C1 segment of cervical spinal cord (tissue), 14 donors: ENCODE measurements at places on chromosomes 3 and 15.
A peak's percentile ranks its signal among the peaks of the same experiment; 100 is the strongest.

GRCh38 chr15:78110096-78110495, 17.7 kb downstream of the SH2D7 start:
- DNase-seq, result no peak

DNA sequence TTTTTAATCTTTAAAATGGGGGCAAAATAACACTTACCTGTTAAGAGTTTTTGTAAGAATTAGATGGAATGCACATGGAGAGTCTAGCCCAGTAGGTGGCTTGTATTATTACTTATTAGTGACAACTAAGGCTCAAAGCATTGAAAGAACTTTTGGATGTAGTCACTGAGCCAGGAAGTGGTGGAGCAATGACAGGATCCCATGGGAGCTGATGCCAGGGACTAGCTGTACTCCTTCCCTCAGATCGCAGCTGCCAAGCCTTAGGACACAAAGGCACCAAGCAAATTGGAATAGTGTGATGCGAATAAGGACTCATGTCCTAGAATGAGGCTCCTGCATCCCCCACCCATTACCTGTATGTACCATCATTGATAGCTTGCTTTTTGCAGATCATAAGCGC, 370.4 kb upstream of the RGMA start:
- DNase-seq, result peak; percentile 11

DNA sequence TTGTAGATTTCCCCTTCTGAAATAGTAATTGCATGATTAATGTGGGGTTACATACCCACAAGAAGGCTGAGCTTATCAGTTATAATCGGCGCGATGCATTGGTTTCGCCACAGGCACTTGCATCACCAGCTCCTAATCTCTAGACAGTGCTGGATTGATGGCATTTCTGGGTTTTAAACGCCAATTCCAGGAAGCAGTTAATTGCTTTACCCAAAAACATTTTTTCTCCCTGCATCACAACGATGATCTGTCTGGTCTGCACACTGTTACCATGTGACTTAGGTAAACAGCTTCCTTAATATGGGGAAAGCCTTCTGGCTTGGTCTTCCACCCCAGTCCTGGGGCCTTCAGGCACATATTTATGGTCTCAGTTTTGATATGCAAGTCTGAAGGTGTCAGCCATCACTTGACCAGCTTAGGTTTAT, 70.0 kb upstream of the HEG1 start:
- no peak for DNase-seq

DNA sequence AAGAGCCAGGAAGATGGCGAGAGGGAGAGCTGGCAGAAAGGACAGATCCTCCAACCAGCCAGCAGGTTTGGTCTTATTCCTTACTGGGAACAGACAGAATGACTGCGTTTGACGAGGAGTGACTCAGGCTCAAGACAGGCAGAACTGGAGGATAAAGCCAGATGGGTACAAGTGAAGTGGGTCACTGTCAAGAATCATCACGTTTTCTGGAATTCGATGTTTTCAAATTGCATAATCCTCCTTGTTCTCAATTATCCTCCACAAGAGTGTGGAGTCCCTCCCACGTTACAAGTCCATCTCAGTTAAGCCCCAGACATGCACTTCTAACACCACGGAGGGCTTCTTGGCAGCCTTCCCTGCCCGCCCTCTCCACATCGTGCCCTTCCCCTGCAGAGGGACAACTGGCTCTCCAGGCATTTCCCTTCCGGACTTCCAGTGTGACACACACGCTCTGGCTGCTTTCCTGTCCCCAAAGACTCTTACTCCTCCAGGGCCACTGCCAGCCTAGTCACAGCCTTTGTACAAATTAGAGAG, 183.1 kb downstream of the CHST2 start:
- DNase-seq, result no peak

GRCh38 chr3:32847528-32847927, 29.7 kb downstream of the TRIM71 start:
- DNase-seq, result no peak

DNA sequence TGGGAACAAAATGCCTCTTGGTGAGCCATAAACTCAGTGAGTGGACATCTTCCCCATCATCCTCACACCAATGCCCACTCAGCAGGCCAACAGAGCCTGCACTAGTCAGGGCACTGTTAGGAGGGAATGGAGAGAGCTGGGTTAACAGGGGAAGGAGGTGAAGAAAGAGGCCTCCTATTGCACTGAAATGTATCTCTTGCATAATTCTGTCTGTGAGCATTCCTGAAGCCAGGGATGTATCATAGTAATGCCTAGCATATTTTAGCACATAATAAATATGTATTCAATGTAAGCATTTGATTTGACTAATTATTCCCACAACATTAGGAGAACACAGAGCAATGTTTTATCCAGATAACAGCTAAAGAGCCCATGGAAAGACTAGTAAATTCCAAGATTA, 81.2 kb downstream of the ANO10 start:
- no peak for DNase-seq

GRCh38 chr3:194612221-194612620, 21.0 kb downstream of the TMEM44 start:
- DNase-seq, result no peak

DNA sequence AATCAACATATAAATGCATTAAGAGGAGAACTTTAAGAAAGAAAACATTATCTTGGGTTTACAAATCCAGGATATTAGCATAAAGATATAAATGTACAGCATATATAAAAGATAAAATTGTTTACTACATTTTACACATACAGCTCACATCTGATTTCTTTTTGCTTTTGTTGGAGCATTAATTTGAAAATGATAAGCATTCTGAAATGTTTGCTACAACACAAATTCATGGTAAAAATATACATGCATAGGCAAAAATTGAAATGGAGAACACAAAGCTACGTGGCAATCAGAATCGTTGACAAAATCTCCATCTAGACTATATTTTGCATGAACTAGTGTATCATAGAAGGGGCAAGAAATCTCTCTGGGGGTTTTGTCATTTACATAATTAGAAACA, 159.1 kb downstream of the TIGIT start:
- no peak for DNase-seq

- DNase-seq, result no peak
Observed at GRCh38 chr15:50298340-50298739, 32.8 kb upstream of the HDC start.

DNA sequence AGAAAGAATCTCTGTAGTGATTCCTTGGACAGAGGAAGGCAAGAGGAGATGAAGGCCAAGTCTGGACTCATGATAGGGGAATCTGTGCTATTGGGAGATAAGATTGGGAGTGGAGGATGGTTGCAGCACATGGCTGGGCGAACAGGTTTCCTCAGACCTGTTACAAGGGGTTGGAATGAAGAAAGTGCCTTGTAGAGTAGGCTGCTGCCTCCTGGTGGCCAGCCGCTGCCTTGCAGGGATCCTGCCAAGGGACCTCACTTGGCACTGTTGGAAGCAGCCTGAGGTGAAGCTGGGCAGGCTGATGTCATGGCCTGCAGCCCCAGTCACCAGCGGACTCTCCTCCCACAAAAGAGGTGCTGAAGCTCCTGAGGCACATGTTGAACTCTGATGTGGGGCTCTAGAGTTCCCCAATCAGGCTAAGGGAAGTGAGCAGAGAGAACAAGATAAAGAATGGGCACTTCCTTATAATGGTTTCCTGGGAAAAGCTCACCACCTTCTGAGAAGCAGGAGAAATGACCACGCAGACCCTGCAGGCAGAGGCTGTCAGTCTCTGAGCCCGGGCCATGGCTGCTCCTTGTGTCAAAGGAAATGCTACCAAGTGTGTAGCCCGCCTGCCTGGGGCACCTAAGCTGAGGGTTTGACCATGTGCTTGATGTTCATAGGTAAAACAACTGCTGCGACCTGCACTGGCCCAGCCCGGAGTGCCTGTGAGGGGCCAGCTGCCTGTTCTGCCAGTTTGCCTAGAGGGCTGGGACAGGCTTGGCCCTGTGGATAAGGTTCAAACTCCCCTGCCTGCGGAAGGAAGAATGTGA, 1.6 kb upstream of the TEX264 start:
- peak; percentile 65 for DNase-seq

- DNase-seq, result peak; percentile 6
Observed at GRCh38 chr15:57640930-57641682, 49.4 kb downstream of the MYZAP start.

- no peak for DNase-seq
Observed at GRCh38 chr3:42289026-42289425, 23.0 kb upstream of the CCK start.

DNA sequence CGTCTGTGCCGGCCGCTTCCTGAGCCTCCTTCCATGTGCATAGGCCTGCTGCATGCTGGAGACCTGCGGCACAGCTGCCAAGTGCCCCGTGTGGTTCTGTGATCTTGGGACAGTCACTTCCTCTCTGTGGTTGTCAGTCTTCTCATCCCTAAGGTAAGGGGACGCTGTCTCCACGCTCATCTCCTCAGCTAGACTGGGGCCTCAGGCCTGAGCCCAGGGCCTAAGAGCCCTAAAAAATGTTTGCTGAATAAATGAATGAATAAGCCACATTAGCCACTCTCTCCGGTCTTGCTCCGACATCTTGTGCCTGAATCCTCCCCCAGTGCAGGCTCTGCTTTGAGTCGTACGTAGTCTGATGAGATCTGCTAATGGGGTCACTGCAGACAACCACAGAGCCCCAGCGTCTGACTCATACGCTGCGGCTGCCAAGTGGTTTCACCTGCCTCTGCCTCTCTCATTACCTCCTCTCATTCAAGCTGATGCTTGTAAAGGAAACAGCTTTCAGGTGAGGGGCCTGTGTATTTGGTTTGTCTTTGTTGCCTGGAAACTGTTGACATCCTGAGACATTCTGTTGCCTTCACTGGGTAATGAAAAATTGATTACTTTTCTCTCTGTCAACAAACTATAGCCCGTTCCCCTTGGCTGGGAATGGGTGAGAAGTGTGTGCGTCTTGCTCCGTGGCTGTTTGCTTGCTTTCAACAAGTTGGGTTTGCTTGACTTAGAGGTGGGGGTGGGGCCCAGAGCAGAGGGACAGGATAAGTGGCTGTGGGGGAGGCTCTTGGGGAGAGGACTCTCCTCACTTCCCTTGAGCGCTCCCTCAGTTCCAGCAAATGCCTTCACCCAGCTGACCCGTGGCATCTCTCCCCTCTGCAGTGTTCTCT, 15.9 kb downstream of the RPLP1 start:
- DNase-seq, result no peak

DNA sequence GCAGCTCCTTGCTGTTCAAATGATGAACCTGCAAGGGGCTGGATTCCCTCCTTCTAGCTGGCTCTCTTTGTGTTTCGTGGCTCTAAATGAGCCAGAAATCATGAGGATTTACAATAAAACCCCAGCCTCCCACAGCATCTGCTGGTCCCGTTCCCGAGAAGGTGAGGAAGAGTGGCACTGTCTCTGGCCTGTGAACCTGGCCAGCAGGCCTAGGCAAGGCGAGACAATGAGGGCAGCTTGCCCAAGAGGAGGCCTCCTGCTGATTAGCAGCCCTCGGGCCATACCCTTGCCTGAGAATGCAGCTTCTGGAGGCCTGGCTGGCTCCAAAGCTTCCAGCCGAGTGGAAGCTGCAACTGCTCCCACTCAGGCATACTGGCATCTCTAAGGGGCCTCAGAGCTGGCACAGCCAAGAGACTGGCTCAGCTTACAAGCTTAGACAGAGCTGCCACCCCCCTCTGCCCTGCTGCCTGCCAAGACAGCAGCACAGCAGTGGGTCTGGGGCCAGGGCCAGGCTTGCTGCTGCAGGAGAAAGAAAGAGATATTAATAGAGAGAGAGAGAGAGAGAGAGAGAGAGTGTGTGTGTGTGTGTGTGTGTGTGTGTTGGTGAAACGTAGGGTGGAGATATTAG, 76.5 kb downstream of the HMG20A start:
- peak; percentile 87 for DNase-seq
